ENCODE measurements at places on chromosomes 2 and 18. TPM values are rescaled to one million over a fixed set of nuclear protein-coding genes. Genes with fewer than 3 reads are reported as not detected.

DNA sequence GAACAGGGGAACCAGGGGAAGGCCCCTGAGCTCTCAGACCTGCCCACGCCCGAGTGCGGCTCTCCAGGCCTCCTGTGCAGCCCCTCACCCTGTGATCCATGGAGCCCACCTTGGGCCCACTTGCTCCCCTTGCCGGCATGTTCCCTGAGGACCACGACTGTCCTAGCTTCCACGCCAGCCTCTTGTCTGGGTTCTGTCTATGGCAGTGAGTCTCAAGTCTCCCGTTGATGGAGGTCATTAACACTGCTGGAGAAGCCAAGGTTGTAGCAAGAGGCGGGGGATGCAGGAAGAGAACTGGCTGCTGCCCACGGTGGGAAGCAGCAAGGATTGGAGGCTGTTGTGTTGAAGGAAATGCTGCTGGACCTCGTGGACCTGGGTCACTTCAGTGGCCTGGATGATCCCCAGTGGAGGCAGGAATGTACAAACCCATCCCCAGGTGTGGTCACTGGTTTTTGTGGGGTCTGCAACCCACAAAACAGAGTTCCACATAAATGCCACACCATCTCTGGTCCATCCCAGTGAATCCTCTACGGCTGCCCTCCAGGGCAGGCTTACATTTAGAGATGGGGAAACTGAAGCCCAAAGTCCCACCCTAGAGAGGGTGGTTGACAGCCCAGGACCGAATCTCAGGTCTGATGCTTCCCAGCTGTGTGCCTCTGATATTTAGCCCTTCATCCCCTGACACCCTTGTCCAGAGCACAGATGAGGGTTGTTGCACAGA, 150.3 kb downstream of the NDUFA10 start:
- no peak for DNase-seq
- H3K4me1 ChIP-seq = no peaks in the 10 kb centered on the region
- no peak overlapping the region for H3K4me3 ChIP-seq
- H3K27ac ChIP-seq = no peak overlapping the region

DNA sequence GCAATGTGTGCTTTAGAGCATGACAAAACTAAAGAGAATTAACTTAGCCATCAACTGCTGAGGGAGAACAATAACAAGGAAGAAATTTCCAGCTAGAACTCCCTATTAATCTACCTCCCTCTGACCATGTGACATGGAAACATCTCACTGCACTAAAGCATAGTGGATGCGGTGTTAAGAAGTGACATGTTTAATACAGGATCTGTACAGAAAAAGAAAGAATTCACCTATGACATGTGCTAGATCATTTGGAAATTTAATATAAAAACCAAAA, 202.3 kb upstream of the KLHL14 start:
- no peaks in the 10 kb centered on the region for H3K27me3 ChIP-seq
- H3K27ac ChIP-seq = no peak overlapping the region
- H3K4me1 ChIP-seq = no peaks in the 10 kb centered on the region

DNA sequence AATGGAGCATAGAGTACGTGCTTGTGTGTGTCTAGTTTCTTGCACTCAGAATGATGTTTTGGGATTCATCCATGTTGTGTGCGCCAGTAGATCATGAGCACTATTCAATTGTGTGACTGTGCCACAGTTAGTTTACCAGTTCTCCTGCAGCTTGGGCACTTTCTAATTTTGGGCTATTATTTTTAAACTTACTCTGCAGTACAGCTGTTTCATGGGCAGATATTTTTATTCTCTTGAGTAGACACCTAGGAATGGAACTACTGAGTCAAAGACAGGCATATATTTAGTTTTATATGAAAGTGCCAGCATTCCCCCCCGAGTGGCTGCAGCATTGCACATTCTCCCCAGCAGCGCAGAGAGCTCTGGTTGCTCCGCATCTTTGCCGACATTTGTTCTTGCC, 74.8 kb downstream of the IL1R2 start:
- H3K36me3 ChIP-seq = peaks cover 3% of the 10 kb centered on the region
- DNase-seq = no peak
- no peak overlapping the region for H3K27ac ChIP-seq
- peaks cover 41% of the 10 kb centered on the region for H3K4me1 ChIP-seq

The TRAPPC8 gene
- 34.2 TPM for total RNA-seq

The RAD51AP2 gene
- total RNA-seq = not detected
